Left forelimb (tissue), 1 donor: ENCODE measurements at places on chromosomes 2 and 18.
A peak's percentile ranks its signal among the peaks of the same experiment; 100 is the strongest.

DNA sequence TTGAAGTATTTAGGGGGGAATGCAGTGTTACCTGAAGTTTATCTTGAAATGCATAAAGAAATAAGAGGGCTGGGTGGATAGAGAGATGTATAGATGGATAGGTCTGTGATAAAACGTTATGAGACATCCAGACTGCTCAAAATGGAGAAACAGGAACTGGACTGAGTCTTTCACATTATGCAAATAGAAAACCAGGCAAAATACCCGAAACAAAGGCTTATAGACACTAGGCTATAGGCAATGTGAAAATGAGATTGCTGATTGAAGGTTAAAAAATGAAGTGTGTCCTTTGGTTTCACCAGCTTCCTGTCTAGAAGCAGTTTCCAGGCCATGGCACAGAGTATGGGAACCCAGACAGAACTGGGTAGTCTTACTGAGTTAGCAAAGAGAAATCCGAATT, 24.9 kb upstream of the SLC3A1 start:
- no peak for DNase-seq

DNA sequence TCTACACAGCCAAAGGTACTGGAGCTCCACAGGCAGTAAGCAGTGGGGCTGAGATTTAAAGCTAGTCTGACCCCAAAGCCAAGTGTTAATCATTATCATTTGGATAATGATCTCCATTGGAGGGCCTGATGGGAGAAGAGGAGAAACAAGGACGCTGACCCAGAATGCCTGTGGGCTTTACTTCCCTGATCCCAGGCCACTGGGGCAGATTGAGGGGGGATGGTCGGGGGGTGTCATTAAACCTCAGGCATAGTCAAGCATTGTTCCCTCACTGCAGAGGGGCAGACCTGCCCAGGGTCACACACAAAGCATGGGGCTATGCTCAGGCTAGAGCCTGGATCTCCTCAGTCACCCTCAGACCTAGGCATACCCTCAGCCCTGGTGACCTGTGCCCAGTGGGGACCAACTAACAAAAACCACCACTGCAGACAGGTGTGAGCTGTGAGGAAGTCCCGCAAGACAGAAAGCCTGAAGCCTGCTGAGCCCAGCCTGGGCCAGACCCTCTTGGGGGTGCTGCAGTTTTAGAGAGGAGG, 53.4 kb downstream of the SDC1 start:
- peak; percentile 56 for DNase-seq

DNA sequence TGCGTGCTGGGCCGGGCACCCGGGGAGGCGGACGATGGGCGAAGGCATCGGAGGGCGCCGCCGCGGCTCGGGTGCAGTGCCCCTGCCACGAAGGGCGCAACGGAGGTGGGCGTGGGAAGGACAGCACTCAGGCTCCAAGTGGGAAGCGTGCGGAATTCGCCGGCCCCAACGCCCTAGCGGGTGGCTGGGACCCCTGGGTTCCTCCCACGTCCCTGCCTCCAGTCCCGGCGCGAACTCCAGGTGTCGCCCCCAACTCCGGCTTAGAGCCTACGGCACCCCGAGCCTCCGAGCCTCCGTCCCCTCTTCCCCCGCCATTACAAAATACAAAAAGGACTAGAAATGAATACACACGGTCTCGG, 1.3 kb downstream of the CYP27C1 start:
- DNase-seq, result no peak

DNA sequence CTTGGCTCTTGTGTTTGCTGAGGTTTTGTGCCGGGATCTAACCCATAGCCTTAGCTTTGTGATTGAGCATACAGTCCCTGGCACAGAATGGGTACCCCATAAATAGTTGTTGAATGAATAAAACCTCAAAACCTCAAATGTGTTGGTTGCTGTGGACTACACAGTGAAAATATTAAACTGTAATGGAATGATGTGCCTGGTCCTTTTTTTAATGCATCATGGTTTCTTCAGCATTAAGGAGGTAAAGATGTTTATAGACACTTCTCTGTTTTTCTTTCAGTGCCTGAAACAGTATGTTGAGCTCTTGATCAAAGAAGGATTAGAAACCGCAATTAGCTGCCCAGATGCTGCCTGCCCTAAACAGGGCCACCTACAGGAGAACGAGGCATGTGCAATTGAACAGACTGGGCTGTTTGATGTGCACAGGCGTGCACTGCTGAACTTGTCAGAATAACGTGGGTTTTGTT, 97.0 kb downstream of the RNF144A start:
- no peak for DNase-seq

- no peak for DNase-seq
Measured at GRCh38 chr18:74066018-74066417, 81.6 kb downstream of the FBXO15 start.

DNA sequence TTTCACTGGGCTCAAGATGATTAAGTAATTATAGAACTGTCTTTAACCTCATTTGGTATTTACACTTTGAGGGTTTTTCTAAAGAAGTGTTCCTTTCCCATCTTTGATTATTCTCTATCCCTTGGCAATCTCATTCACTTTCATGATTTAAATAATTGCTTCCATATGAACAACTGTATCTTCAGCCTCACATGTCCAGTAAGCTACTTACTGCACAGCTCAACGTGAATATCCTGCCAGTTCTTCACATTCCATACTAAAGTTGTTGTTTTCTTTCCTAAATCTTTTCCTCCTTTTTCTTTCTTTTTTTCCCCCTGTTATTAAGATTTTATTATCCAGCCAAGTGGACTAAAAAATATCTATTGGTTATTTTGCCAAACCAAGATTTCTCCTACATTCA, 37.7 kb downstream of the ZC3H15 start:
- no peak for DNase-seq

- peak; percentile 9 for DNase-seq
Measured at GRCh38 chr2:38734299-38735058, 16.7 kb downstream of the SRSF7 start.

DNA sequence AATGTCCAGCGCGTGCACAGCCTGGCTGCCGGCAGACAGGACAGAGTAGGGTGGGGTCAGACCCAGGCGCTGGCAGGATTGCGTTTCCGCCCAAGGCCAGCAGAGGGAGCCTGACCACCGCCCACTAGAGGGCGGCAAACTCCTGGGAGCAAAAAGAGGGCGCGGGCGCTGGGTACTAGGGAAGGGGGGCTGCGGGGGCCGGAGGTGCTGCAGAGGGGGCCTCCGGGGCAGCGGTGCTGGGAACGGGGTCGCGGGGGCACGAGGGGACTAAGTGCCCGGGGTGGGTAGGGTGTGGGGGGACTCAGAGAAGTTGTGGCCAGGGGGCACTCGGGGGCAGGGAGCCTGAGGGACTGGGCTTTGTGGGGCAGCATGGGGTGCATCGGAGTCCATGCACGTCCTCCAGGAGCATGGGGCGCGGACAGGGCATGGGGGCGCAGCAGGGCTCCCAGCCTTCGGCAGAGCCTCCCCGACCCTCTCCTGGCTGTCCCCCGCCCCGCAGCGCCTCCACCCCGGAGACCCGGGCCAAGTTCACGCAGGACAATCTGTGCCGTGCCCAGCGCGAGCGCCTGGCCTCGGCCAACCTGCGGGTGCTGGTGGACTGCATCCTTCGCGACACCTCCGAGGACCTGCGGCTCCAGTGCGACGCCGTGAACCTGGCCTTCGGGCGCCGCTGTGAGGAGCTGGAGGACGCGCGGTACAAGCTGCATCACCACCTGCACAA, 3.2 kb downstream of the TEKT4 start:
- DNase-seq, result no peak

GRCh38 chr2:162210385-162210784, 32.9 kb downstream of the FAP start:
- DNase-seq, result no peak

- no peak for DNase-seq
Measured at GRCh38 chr2:32404691-32405090, 47.9 kb downstream of the BIRC6 start.

DNA sequence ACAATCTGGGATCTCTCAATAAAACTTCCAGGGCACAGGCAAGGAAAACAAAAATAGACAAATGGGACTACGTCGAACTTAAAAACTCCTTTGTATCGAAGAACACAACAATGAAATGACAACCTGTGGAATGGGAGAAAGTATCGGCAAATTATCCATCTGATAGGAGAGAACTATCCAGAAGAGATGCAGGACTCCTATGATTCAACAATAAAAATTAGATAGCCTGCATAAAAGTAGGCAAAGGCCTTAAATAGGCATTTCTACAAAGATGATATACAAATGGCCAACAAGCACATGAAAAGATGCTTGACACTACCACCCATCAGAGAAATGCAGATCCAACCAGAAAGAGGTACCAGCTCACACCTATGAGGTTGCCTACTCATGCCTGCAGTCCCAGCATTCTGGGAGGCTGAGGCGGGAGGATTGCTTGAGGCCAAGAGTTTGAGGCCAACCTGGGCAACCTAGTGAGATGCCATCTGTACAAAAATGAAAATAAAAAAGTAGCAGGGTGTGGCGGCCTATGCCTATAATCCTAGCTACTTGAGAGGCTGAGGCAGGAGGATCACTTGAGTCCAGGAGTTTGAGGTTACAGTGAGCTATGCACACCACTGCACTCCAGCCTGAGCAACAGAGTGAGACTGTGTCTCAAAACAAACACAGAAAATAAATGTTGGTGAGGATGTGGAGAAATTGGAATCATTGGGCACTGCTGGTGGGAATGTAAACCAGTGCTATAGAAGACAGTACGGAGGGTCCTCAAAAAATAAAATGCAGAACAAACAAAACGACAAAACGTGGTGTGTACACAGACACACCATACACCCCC, 21.6 kb downstream of the TWIST2 start:
- DNase-seq, result no peak

GRCh38 chr2:163491850-163492249, 244.0 kb downstream of the FIGN start:
- no peak for DNase-seq

- DNase-seq, result no peak
Measured at GRCh38 chr18:79393181-79393634, 2.5 kb upstream of the NFATC1 start.

- no peak for DNase-seq
Measured at GRCh38 chr2:74052732-74053710, 68.3 kb downstream of the TET3 start.

DNA sequence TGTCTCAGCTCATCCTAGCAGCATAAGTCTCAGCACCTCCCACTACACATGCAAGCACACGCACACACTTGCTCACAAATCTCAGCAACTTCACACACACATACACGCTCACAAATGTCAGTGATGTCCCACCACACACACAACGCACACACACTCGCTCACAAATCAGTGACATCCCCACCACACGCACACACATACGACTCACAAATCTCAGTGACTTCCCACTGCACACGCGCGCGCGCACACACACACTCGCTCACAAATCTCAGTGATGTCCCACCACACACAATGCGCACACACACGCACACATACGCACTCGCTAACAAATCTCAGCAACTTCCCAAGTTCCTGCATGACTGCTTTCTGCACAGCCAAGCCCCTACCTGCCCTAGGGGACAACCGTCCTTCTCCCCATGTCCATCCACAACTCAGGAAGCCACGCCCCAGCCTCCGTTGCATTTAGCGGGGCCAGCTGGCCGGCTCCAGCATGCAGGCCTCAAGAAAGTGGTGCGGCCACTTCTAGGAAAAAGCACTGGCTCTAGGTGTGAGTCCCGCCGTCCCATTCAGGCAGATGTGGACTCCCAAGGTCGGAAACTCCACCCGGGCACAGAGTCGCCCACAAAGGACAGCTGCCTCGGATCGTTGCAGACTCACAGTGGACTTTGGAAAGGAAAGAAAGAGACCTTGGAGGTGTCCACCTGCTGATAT, 180.1 kb upstream of the SALL3 start:
- DNase-seq, result no peak

DNA sequence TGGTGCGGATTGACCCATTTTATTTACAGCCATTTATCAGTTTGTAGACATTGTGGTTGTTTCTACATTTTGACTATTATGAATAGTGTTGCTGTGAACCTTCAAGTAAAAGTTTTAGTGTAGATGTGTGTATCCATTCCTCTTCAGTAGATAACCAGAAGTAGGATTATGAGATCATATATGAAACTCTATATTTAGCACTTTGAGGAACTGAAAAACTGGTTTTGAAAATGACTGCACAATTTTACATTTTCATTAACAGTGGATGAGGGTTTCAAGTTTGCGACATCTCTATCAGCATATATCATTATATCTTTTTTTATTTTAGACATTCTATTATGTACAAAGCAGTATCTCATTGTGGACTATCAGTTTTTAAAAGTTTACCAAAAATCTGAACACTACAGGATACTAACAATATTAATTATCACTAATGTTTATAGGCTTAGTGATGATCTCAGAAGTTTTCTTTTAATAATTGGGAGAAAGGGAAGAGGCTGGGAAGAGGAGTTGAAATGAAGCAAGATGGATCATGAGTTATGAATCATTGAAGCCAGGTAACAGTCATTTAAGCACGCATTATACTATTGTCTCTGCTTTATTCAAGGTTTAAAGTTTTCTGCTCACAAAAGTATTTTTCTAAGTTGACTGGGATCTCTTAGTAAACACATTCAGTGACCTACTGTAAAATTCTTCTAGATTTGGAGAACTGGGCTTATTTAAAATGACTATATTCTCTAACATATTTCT, 329.0 kb upstream of the LRATD1 start:
- no peak for DNase-seq

GRCh38 chr2:46974174-46974573, 58.6 kb upstream of the MCFD2 start:
- DNase-seq, result no peak

DNA sequence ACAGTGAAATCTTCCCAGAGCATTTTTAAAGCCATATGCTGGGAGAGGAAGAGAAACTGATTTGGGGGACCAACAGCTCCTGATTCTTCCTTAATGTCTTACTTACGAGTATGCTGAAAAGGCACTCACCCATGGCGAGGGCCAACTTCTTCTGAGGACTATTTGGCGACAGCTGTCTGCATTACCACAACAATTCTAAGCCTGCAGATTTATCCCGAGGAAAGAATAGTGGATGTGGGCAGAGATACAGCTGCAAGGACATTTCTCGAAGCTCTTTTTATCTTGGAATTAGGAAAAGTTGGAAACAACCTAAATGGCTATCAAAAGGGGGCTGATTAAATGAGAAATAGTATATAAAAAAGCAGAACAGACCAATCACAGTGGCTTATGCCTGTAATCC, 40.3 kb upstream of the FHL2 start:
- DNase-seq, result no peak

- no peak for DNase-seq
Measured at GRCh38 chr2:30608643-30609042, 161.6 kb downstream of the LCLAT1 start.

- DNase-seq, result no peak
Measured at GRCh38 chr2:184119989-184120800, 478.1 kb upstream of the ZNF804A start.

- no peak for DNase-seq
Measured at GRCh38 chr2:143950704-143951103, 569.2 kb downstream of the ZEB2 start.

GRCh38 chr2:141323571-141323970, 807.2 kb downstream of the LRP1B start:
- DNase-seq, result no peak

- no peak for DNase-seq
Measured at GRCh38 chr2:171320208-171320621, 113.6 kb downstream of the METTL8 start.

DNA sequence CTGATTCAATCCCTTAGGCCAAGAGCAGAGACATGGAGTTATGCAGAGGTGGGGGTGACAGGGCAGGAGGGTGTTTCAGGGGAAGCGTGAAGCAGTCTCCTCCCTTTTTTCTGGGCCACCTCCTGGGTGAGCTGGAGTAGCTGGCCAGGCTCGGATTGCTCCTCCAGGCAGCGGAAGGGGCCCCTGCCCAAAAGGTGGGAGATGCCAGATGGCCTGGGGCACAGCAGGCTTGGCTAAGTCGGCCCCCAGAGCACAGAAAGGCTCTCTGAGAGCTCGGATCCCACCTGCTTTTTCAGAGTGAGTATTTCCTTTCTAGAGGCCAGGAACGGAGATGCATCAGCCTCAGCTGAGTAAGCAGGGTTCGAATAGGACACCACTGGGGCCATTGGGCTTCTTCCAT, 196.9 kb downstream of the ANKRD30B start:
- peak; percentile 4 for DNase-seq
